PC-9 (cell line): ENCODE measurements at places on chromosomes 16 and 17. TPM values are rescaled to one million over a fixed set of nuclear protein-coding genes. Genes with fewer than 3 reads are reported as not detected.
A peak's percentile ranks its signal among the peaks of the same experiment; 100 is the strongest.

Gene SNRNP25
- total RNA-seq, result 60.8 and 61.4 TPM in 2 replicates

Gene TEDC2
- total RNA-seq, result 26.3 and 28.0 TPM in 2 replicates

Gene SLC38A8
- total RNA-seq, result not detected in 2 replicates

DNA sequence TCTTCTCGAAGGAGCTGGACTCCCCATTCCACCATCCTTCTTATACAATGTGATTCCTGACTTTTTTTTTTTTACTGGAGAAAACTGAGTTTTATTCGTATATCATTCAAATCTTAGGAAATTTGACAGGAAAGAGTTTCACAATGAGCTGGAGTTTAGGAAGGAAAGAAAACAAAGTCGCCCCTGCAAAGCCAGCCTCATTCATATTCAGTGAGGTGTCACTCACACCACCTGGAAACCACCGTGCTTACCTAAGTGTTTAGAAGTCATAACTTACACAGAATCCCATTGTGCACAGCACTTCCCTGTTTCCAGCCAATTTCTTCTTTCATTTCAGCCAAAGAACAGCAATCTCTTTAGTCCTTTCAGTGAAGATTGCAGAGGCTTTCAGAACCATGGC, 90.3 kb upstream of the CHMP6 start:
- no peaks in the 10 kb centered on the region for H3K27me3 ChIP-seq
- no peak overlapping the region for H3K4me3 ChIP-seq
- no peaks in the 10 kb centered on the region for H3K36me3 ChIP-seq
- DNase-seq, result no peak
- H3K27ac ChIP-seq, result no peak overlapping the region

- H3K4me3 ChIP-seq, result no peak overlapping the region
- no peaks in the 10 kb centered on the region for H3K27me3 ChIP-seq
- no peak overlapping the region for H3K27ac ChIP-seq
- DNase-seq, result no peak
Observed at GRCh38 chr16:30622455-30623032, 12.4 kb upstream of the ZNF689 start.

Gene HAS3
- 2.5 and 2.7 TPM in 2 replicates for total RNA-seq

GRCh38 chr16:72723781-72724180, 324.1 kb downstream of the ZFHX3 start:
- no peaks in the 10 kb centered on the region for H3K36me3 ChIP-seq
- no peak for DNase-seq
- no peak overlapping the region for H3K4me3 ChIP-seq
- no peak overlapping the region for H3K27ac ChIP-seq

Gene CYBA
- total RNA-seq, result 6.3 and 8.0 TPM in 2 replicates

DNA sequence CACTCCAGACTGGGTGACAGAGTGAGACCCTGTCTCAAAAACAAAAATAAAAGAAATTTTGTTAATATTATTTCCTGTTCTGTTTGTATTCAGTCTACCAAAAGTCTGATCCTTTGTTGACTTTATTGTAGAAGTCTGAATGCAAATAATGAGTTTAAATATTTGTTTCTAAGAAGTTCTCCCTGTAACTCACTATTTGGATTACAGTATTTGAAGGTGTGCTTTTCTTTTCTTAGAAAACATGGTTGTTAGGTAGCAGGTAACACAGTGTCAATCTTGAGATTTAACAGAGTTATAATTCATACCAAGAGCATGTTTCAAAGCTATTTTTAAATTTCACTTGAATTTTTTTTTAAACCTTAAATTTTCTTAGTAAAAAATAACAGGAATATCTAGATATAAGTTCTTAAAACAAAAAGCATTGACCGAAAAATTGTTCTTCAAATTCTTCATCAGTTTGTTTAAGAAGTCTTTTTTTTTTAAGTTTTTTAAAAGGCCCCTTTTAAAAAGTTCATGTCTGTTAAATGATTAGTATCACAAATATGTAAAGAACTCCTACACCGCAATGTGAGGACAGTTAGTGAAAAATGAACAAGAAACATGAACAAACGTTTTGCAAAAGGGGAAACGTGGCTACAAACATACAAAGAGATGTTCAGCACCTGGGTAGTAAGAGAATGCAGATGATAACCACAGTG, 35.0 kb downstream of the GAN start:
- no peaks in the 10 kb centered on the region for H3K4me1 ChIP-seq
- no peak overlapping the region for H3K27ac ChIP-seq
- no peak for DNase-seq
- H3K27me3 ChIP-seq, result no peaks in the 10 kb centered on the region
- H3K36me3 ChIP-seq, result peaks cover 4% of the 10 kb centered on the region; the same call in 1 of the 2 replicates

Gene CBX1
- total RNA-seq, result 73.6 and 93.9 TPM in 2 replicates

Gene TP53TG3E
- total RNA-seq, result not detected in 2 replicates

DNA sequence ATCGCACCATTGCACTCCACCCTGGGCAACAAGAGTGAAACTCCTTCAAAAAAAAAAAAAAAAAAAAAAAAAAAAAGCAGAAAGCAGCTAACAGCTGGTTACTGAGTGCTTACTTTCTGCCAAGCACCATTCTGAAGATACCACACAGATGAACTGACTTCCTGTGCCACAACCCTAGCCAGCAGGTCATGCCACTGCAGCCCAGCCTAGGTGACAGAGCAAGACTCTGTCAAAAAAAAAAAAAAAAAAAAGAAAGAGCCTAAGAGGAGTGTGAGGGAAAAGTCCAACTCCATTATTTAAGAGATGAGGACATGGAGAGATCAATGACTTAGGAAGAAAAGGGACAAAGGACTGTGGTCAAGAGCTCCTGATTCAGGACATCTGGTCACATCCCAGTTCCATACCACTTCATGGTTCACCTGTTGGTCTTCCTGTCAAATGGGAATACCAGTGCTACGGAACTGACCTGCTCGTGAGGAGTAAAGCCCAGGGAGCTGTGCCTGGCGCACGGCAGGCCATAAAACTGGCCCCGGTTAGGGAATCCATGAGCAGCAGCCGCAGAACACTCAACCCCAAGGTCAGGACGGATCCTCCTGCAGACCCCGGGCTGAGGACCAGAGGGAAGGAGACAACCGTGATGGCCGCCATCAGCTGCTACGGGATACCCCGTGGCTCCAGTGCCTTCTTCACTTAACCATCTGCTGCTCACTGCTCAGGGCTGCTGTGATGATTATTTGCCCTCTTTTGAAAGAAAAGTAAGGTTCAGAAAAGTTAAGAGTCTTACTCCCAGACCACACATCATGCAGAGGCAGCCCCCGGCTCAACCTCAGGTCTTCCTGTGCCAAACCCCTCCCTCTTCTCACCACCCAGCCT, 950 bp downstream of the KLHDC4 start:
- peaks cover 20% of the 10 kb centered on the region; the same call in 1 of the 2 replicates for H3K36me3 ChIP-seq
- 0 out of 2 replicates have a peak overlapping the region, but pooled peaks have one; percentile 52 for H3K27ac ChIP-seq
- DNase-seq, result no peak
- peaks cover 11% of the 10 kb centered on the region; the same call in 1 of the 2 replicates for H3K4me1 ChIP-seq
- peak overlapping the region; percentile 90 for H3K4me3 ChIP-seq

Gene CYB5D1
- 14.3 and 22.0 TPM in 2 replicates for total RNA-seq

Gene ZACN
- total RNA-seq, result not detected in 2 replicates

- no peak for DNase-seq
- H3K4me1 ChIP-seq, result no peaks in the 10 kb centered on the region
- H3K27ac ChIP-seq, result no peak overlapping the region
Observed at GRCh38 chr16:73572135-73572828, 524.4 kb upstream of the ZFHX3 start.

GRCh38 chr16:88634994-88635670, 3.2 kb upstream of the IL17C start:
- no peaks in the 10 kb centered on the region for H3K27me3 ChIP-seq
- H3K36me3 ChIP-seq, result no peaks in the 10 kb centered on the region

Gene RNU2-1
- total RNA-seq, result 4,274 and 6,356 TPM in 2 replicates

Gene FBXO39
- total RNA-seq, result not detected in 2 replicates

Gene PPM1E
- total RNA-seq, result 0.04 and 0.05 TPM in 2 replicates

Gene KRT28
- not detected in 2 replicates for total RNA-seq

Gene RABEP1
- total RNA-seq, result 41.9 and 53.0 TPM in 2 replicates

- no peak overlapping the region for H3K4me3 ChIP-seq
- no peak for DNase-seq
- H3K27ac ChIP-seq, result no peak overlapping the region
- H3K36me3 ChIP-seq, result no peaks in the 10 kb centered on the region
- no peaks in the 10 kb centered on the region for H3K4me1 ChIP-seq
Observed at GRCh38 chr17:36072431-36073121, 8.5 kb downstream of the CCL18 start.

- no peak overlapping the region for H3K4me3 ChIP-seq
- H3K36me3 ChIP-seq, result no peaks in the 10 kb centered on the region
- peaks cover 67% of the 10 kb centered on the region for H3K27me3 ChIP-seq
- no peak for DNase-seq
- H3K4me1 ChIP-seq, result no peaks in the 10 kb centered on the region; the same call in 1 of the 2 replicates
Observed at GRCh38 chr17:29012535-29012934, 6.7 kb upstream of the SEZ6 start.

DNA sequence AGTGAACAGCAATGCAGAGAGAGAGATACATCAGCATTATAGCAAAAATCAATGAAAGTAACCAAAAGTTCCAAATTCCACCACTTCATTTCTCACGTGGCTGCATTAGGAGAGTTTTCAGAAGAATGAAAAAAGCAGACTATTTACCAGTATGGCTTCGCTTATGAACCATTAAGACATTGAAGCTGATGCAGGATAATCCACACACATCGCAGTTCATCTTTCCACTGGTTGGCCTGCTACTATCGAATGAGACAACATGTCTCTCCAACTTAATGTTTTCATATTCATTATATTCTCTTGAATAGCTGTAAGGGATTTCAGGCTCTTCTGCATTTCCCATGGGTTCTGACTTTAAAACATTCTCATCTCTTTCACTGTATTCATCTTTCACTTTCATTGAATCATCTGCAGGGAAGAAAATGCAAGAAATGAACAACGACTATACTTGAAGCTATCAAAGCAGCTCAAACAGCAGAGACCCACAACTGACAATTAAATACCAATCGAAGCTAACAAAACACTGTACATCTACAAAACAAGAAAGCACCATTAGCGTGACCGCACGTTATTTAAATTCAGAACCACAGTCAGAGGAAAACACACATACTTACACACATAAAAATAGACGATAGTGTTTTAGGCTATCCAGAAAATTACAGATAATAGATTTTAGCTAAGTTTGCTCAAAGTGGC, 54.9 kb downstream of the GRB7 start:
- H3K27ac ChIP-seq, result no peak overlapping the region
- H3K27me3 ChIP-seq, result no peaks in the 10 kb centered on the region
- 0 out of 2 replicates have a peak, but pooled peaks cover 5% of the 10 kb centered on the region for H3K4me1 ChIP-seq
- H3K36me3 ChIP-seq, result no peaks in the 10 kb centered on the region

Gene IGSF6
- total RNA-seq, result not detected in 2 replicates

DNA sequence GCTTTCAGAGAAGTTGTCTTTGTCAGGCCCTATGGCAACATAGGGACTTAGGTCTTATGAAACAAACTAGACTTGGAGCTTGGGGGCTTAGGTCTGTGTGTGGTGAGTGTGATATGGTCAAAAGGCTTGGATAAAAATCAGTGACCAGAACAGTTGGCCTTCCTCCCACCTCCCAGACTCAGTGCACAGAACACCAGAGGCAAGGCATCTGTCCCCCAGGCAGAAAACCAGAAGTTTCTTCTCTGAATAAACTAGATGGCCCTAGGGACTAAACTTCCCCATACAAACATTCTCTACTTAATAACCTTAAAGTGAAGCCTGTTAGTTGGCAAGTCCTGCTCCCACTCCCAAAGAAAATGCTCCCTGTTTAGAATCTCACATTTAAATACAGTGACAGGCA, 39.2 kb upstream of the PMFBP1 start:
- H3K27me3 ChIP-seq, result peaks cover 86% of the 10 kb centered on the region
- H3K4me1 ChIP-seq, result no peaks in the 10 kb centered on the region
- H3K36me3 ChIP-seq, result no peaks in the 10 kb centered on the region

GRCh38 chr17:42198897-42199296, 4.6 kb upstream of the GHDC start:
- no peaks in the 10 kb centered on the region for H3K27me3 ChIP-seq
- no peaks in the 10 kb centered on the region for H3K4me1 ChIP-seq
- no peak overlapping the region for H3K27ac ChIP-seq
- no peaks in the 10 kb centered on the region for H3K36me3 ChIP-seq

- no peak overlapping the region for H3K4me3 ChIP-seq
- peaks cover 25% of the 10 kb centered on the region; the same call in 1 of the 2 replicates for H3K36me3 ChIP-seq
- peaks cover 52% of the 10 kb centered on the region for H3K4me1 ChIP-seq
- no peaks in the 10 kb centered on the region for H3K27me3 ChIP-seq
Observed at GRCh38 chr17:38894276-38894675, 24.4 kb downstream of the LASP1 start.

Gene MPV17L
- 0.11 TPM in 1 of 2 replicates, not detected in the other for total RNA-seq

DNA sequence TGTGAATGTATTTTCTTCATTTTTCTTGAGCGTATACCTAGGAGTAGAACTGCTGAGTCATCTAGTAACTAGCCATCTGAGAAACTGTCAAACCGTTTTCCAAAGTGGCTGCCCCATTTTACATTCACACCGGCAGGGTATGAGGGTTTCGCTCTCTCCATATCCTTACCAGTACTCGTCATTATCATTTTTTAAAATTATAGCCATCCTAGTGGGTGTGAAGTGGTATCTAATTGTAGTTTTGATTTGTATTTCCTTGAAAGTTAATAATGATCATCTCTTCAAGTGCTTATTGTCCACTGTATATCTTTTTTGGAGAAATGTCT, 6.0 kb downstream of the RNF157 start:
- H3K36me3 ChIP-seq, result no peaks in the 10 kb centered on the region
- DNase-seq, result no peak
- no peaks in the 10 kb centered on the region for H3K27me3 ChIP-seq
- no peaks in the 10 kb centered on the region for H3K4me1 ChIP-seq
